D721Med (cell line): ENCODE measurements at places on chromosomes 1 and 21.

DNA sequence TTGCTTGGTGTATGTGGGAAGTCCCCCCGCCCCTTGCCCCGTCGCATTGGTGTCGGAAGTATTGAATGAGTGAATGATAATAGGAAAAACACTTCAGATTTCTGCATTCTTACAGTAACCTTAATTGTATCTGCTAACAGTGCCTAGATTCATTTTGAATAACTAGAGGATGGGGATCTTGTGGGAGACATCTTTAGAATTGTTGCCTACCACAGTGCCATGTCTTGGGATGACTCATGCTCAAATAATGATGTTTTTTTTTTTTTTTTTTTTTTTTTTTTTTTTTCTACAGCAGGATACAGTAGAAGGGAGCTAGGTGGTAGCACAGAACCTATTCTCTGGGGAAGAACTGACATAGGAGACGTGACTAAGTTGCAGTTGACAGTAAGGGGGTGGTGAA lies 237.9 kb downstream of the USP25 start:
- DNase-seq = no peak

DNA sequence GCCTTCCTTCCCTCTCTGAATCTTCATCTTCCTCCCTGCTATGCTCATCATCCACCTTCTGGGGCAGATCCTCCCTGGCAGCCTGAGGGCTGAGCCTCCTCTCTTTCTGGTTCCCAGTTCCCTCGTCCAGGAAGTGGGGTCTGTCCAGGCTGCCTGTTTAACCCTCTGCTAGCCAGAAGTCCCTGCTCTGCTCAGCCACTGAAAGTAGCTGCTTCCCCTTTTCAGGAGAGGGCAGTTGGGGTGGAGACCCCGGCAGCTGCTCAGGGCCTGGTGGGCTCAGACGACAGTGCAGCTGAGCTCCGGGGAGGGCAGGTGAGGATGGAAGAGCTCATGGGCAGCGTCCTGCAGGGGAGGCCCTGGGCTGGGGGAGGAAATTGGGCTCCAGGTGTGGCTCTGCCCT lies 43.1 kb upstream of the ETV3 start:
- DNase-seq = no peak

DNA sequence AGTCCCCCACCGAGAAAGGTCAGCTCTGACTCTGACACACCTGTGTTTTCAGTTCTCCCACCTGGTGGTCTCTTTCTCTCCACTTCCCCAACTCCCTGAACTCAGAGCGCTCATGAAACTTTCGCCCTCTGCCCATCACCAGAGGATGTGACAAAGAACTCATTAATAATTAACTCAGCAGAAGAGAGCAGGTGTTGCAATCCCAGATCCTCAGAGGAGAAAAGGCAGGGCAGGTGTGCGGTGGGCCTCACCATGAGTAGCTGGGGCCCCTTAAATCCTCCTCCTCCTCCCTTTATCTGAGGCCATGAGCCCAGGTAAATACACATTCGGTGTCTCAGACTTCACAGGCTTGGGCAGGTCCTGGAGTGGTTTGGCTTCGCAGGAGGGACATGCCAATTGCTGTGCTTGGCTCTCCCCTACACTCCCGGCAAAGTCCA lies 1.7 kb upstream of the LAMB3 start:
- DNase-seq = no peak

DNA sequence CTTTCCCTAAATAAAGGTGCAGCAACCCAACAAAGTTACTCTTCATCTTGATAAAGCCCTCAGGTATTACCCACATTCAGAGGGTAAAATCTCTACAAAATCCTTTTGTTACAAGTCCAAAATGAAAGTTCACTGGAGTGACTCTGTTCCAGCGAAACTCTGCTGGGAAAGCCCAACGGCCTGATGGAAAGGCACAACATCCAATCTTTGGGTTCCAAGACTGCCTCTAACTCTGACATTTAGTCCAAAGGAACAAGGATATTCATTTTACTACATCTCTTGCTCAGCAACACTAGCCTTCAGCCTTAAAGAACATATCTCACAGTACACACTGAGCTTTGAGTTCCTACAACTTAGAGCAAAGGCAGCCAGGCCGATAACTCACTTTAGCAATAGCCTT lies 42.1 kb downstream of the TGFBR3 start:
- no peak for DNase-seq

DNA sequence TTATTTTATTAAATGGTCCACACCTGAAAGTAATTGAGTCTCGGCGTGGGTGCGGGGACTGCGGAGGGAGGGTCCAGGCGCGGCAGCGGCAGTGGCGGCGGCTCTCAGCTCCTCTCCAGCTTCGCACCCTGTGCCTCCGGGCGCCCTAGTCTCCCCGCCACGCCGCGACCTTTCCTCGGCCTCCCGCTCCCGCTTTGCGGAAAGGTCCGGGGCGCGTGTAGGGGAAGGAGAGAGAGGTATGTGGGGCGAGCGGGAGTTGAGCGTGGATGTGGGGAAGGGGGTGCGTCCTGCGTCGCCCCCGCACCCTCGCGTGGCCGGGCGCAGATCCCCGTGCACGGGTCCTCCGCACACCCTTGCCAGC lies 13.4 kb upstream of the ALX3 start:
- no peak for DNase-seq

- no peak for DNase-seq
Observed at GRCh38 chr1:199218533-199218932, 579.7 kb downstream of the PTPRC start.

DNA sequence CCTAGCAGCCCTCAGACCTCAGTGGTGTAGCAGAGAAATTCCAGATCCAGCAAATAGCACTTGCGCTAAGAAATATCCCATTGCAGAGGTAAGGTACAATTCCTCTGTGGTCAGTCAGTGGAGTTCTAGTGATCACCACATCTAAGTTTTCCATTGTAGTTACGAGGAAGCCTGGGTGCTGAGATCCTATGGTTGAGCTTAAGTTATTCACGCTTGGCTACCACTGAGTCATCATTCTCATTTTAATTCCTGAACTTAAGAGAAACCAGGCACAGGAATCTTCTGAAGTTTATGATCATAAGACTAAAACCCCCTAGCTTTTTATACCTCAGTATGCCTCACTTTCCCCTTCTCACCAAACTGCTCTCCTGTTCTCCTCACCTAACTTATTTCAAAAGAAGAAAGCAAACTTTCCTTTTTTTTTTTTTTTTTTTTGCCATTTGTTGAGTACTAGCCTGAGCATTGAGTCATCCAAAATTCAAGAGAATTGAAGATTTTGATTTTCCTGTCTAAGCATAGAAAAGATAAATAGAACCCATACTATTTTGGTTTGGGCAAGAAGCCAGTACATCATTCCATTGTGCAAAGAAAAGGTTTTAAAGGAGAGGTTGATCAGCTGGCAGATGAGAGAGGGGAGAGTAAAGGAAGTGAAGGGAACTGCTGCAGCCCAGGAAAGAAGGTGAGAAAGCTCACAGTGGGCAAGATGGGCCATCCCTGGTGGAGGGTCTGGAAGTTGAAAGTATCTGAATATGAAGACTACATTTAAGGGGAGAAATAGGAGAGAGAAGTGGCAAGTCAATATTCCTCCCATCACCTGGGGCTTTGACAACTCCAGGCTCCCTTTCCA lies 39.9 kb downstream of the SERBP1 start:
- no peak for DNase-seq

DNA sequence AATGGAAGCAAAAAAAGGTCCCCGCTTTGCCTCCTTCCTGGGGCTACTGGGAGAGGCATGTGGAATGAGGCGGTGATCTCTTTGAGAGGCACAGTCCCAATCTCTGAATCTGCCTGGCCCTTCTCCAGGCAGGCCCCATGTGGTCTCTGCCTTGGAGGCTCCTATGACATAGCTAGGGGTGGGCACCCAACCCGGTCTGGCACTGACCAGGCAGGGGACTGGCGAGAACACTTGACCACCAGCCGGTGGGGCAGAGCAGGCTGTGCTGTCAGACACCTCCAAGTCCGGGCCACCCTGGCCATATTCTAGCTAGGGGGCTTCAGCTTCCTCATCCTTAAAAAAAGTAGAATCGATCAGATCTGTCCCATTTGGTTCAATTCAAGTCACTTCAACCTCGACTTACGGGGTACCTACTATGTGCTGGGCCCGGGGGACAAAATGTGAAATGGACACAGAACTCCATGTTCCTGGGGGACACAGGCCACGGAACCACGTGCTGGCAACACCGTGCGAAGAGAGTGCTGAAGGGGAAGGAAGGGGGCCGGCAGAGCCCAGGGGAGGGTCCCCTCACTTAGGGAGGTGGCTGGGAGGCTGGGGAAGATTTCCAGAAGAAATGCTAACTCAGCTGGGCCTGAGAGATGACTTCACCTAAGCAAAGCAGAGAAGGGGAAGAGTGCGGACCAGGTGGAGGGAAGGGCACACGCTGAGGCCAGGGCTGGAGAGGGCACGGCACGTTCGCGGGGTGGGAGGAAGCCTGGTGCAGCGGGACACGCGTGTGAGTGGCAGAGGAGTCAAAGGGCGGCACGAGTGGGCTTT lies 33.3 kb downstream of the HSPG2 start:
- no peak for DNase-seq

DNA sequence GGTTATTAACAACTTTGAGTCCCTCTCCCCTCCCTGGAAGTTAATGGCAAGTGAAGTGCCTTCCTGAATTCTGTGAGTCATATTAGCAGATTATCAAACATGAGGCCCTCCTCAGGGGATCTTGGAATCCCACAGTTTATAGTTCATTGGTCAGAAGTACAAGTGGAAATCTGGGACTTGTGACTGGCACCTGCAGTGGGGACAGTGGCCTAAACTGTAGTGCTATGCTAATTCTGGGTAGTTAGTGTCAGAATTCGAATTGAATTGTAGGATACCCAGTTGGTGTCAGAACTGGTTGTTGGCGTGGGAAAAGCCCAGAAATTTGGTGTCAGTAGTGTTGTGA lies 26.2 kb downstream of the ZYG11B start:
- DNase-seq = no peak

DNA sequence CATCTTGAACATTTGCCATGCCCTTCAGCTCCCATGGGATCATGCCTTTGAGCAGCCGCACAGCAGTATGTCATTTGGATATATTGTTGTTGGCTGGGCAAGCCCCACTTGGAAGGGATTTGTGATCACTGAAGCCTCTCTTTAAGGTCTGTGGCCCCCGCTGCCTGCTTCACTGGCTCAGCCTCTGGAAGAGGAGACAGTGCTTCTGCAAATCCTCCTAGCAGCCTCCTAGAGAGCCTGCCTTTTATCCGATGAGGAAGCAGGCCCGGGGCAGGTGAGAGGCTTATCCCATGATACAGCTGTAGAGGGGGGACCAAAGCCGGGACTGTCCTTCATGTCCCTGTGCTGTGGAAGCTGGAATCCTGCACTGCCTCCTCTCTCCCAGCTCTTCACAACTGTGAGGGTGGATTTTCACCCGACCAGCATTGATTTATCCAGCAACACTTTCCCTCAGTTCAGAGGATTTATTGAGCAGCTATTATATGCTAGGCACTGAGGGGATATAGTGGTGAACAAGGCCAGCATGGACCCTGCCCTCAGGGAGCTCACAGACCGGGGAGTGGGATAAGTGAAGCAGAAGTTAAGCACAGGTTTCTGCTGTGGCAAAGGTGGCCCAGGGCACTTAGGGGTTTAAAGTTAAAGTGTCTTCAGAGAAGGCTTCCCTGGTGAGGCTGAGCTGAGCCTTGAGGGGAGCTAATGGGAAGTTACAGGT lies 3.9 kb downstream of the TMEM61 start:
- no peak for DNase-seq

DNA sequence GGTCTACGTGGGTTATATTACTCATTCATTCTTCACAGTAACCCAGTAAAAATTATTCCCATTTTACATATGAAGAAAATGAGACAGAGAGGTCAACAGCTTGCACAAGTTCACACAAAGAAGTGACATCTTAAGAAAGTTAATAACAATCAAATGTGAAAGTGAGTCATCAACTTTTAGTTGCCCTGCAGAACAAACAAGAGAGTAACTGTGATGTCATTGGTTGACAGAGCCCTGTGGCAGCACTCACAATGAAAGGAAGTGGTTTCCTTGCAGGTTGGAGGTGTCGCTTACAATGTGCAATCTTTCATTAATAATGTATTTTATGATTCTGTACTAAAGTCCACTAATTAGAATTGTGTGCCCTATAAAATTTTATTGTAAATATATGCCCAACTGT lies 369.6 kb downstream of the RYR2 start:
- no peak for DNase-seq

DNA sequence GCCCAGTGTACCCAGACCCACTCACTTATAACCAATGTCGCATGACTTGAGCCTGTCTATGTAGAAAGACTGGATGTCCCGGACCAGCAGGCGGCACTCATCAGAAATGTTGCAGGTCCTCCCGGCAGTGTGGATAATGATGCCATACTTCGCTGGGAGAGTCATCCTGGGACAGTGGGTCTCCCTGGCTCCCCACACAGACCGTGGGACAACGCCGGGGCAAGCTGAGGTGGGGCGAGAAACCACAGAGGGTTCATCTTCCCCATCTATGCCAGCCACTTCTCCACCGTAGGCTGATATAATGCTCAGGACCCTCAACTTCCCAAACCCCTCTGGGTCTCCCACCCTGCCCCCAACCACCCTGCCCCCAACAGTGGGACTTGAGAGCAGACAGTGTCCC lies 8.3 kb downstream of the PGLYRP4 start:
- DNase-seq = no peak

- DNase-seq = no peak
Observed at GRCh38 chr1:161217831-161218230, 2.7 kb downstream of the FCER1G start.

- DNase-seq = no peak
Observed at GRCh38 chr1:112388436-112388835, 7.6 kb upstream of the CTTNBP2NL start.

DNA sequence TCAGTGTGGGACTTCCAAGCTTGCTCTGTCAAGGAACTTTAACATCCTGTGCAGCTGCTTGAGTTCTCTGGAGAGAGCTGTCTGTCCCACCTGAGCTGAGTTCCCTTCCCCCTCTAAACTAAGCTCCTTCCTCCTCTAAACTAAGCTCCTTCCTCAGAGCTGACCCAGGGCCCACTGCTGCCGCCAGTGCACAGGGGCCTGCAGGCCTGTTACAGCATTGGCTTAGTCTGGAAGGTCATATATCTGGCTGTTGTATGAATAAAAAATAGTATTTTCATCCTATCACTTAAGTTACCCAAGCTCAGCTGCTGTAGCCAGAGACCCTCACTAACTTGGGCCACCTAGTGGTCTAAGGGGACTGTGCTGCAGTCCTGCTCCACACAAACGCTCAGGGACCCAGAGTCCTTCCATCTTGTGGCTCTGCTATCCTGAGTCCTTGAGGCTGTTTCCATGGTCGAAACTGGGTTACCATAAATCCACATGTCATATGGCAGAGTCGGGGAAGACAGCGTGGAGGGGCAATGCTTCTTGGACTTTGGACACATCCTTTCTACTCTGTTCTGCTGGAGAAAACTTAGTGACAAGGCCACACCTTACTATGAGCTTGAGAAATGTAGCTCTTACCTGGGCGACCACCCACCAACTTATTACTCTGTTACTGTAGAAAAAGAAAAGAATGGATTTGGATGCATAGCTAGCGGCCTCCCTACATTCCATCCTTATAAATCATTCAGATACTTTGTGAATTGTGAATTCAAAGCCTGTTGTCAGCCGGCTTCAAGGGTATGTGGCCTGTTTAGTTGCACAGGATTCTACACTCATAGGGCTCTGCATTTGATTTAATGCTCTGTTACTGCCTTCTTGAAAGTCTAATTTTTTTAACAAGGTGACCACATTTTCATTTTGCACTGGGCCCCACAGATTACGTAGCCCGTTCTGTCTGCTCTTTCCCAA lies 71.4 kb upstream of the GCLM start:
- no peak for DNase-seq

- no peak for DNase-seq
Observed at GRCh38 chr1:172135076-172135672, 285.3 kb upstream of the C1orf105 start.
